ENCODE measurements at places on chromosomes 4 and X.

GRCh38 chrX:70176938-70177533, at the start of gene DGAT2L6:
Gene DGAT2L6, plus strand, starts transcription at chrX:70177483. Its CDS starts 100 bp downstream, at chrX:70177583.
- no peak for DNase-seq

GRCh38 chr4:821181-821591, 4.7 kb downstream of the CPLX1 start:
- DNase-seq = no peak

GRCh38 chr4:36000941-36001557, 243.3 kb downstream of the ARAP2 start:
- no peak for DNase-seq

DNA sequence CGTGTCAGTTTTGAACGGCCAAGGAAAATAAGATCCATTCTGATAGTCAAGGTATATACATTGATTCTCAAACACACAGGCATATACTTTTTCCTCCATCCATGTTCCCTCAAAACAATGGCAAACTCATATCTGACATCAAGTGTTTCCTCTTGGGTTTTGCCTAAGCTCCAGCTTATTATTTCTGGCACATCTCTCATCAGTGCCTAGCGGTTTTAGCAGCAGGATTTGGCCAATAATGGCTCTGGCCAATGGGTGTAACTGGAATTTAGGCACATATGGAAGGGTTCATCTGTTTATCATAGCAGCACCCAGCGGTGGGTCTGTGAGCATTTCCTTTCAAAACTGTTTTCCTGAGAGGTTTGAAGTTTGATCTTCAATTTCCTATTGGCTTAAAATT, 161.6 kb upstream of the TLL1 start:
- DNase-seq = no peak

- no peak for DNase-seq
Observed at GRCh38 chr4:162403419-162403818, 239.6 kb upstream of the FSTL5 start.

DNA sequence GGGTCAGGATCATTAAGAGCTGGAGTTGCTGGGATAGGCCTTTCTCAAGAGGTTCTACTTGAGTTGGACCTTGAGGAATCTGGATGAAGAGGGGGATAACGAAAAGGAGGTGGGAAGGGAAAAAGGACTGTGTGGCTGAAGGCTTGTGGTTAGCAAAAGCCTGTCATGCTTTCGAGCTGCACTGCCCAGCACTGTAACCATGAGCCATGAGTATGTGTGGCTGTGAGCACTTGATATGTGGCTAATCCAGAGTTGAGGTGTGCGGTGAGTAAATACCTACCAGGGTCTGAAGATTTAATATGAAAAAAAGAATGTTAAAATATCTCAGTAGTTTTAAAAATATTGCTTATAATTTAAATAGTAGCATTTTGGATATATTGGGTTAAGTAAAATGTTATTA, 11.4 kb downstream of the TMEM165 start:
- no peak for DNase-seq

DNA sequence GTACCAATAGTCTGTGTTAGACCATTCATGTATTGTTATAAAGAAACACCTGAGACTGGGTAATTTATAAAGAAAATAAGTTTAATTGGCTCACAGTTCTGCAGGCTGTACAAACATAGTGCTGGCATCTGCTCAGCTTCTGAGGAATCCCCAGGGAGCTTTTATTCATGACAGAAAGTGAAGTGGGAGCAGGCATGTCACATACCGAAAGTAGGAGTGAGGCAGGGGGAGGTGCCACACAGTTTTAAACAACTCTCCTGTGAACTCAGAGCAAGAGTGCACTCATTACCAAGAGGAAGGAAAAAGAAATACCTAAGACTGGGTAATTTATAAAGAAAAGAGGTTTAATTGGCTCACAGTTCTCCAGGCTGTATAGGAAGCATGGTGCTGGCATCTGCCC, 591.2 kb downstream of the PPP4R3C start:
- DNase-seq = no peak

GRCh38 chr4:137529432-137529831, 2.9 kb downstream of the PCDH18 start:
- no peak for DNase-seq

DNA sequence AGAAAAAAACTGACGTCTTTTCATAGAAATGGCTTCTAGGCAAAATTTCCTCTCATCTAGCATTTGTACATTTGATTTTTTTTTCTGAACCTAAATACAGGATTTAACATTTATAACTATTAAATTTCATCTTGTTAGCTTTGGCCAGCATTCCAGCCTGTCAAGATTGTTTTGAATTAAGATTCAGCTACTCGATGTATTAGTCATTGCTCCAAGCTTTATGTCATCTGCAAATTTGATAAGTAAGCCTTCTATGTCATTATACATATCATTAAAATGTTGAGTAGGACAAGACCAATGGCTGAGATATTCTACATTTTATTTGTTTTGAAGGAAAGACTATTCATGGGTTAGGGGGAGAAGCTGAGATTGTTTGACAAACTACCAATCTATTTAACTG, 46.7 kb downstream of the DDX53 start:
- DNase-seq = no peak

- DNase-seq = no peak
Observed at GRCh38 chrX:31266203-31267076, 194.6 kb upstream of the FTHL17 start.

- no peak for DNase-seq
Observed at GRCh38 chr4:38230121-38230801, 270.1 kb downstream of the PTTG2 start.

DNA sequence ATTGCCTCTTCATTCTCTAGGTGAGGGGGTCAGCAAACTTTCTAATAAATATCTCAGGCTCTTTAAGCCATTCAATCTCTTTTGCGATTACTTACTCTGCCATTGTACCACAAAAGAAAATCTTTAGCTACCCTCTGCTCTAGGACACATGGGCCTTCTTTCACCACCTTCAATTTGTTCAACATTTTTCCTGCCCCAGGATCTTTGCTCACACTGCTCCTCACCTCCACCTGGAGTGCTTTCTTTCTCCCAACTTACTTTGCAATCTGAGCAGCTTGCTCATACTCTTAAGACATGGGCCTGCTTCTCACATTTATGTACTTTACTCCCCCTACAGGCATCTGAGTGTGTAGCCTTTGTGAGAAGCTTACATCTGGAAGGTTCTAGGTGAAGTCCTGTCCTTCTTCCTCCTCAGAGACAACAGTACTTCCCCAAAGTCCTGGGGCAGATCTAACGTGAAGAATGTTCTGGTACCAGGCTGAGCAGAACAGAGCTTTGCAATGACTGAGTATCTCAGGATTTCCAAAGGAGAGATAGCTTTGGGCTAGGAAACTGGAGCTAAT, 55.0 kb upstream of the PRDM5 start:
- no peak for DNase-seq

GRCh38 chr4:46073778-46074177, 50.1 kb downstream of the GABRG1 start:
- no peak for DNase-seq

DNA sequence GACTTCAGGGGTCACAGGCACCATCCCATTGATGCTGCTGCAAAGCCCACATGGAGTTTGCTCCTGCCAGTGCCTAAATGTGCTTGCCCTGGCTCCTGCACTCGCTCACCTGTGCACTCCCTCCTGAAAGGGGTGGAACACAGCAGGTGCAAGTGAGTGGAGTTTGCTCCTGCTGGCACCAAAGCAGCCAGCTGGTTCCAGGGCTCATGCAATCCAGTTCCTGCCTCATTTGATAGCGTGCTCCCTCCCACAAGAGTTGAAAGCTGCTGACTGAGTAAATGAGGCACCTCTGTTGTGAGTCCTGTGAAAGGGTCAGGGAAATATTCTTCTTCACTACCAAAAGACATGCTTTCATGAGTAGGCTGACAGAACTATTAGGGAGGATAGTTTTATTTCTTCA, 30.5 kb downstream of the CXCL8 start:
- DNase-seq = no peak

- no peak for DNase-seq
Observed at GRCh38 chr4:141605425-141605856, 30.9 kb upstream of the IL15 start.

DNA sequence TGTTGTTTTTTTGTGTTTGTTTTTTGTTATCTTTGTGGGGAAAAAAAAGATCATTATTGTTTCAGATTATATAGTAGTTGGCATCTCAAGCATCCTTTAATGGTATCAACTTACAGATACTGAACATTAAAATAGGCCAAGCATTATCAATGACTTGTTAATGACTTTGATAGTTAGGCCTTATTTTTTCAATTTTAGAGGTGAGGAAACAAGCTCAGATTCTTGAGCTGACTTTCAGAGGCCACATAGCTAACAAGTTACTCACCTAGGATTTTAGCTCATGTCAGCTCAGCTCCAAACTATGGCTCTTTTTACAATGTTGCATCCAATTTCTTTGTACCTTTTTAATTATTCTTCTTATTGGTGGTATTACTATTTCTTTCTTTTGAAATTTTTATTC, 471 bp upstream of the PLAC8 start:
- DNase-seq = no peak

GRCh38 chr4:35459045-35459444, 785.3 kb downstream of the ARAP2 start:
- DNase-seq = no peak

DNA sequence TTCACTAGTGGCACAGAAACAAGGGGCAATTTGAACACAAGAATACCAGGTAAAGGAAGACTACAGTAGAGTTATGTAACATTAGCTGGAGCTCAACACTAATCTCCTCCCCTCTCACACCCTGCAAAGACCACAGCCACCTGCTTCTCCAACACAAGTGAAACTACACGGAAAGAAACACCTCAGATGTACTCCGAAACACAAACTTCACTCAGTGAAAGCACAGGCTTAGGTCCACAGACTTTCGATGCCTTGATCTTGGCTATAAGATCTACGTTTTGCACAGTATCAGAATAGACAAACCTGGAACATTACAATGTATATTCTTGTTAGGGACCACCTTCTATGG, 7.6 kb downstream of the ACSL1 start:
- no peak for DNase-seq

DNA sequence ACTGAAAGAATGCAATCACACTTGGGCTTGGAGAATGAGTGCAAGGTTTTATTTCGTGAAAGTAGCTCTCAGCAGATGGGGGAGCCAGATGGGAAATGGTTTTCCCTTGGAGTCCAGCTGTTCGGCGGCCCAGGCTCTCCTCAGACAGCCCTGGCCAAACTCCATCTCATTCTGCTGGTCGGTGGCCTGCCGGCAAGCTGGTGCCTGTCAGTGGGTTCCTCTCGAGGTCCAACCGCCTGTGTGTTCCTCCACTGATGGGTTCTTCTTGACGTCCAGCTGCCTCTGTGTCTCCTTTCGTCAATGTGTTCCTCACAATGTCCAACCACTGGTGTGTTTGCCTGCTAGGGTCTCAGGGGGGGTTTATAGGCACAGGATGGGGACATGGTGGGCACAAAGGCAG, 80.3 kb downstream of the POU3F4 start:
- no peak for DNase-seq

- no peak for DNase-seq
Observed at GRCh38 chr4:20351360-20352162, 99.9 kb downstream of the SLIT2 start.

- no peak for DNase-seq
Observed at GRCh38 chr4:122584519-122584918, 36.3 kb downstream of the IL21 start.

- DNase-seq = no peak
Observed at GRCh38 chr4:26670903-26671537, 87.1 kb downstream of the TBC1D19 start.

- no peak for DNase-seq
Observed at GRCh38 chr4:53348046-53348445, 17.8 kb downstream of the SCFD2 start.

GRCh38 chr4:181569553-181569952, 673.6 kb upstream of the TENM3 start:
- DNase-seq = no peak

DNA sequence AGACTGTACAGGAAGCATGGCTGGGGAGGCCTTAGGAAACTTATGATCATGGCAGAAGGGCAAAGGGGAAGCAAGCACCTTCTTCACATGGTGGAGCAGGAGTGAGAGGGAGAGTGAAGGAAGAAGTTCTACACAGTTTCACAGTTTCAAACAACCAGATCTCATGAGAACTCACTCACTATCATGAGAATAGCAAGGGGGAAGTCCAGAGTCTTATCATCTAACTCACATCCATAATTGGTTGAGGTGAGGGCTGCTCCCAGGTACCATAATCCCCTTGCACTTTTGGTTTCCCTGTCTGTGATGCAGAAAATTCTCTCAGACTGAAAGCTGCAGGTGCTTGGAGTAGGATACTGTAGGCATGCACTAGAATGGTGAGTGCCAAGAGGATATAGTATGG, 233.8 kb upstream of the CPEB2 start:
- no peak for DNase-seq

DNA sequence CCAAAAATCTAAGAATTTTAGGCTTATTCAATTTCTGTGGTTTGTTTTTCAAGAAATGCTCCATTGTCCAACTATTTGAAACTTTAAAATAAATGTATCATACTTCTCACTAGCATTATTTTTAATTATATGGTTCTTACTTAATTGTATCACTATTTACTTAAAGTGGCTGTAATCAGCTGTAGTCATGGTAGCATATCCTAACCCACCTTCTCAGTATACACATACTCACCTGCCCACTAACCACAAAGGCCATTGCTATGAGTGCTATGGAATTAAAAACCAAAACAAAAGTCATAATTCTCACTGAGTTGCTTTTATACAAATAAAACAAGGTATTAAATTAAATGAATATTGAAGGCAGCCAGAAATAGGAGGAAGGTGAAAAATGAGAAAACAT, 5.0 kb downstream of the FBXO8 start:
- no peak for DNase-seq

GRCh38 chrX:8191022-8191421, 20.0 kb upstream of the VCX2 start:
- no peak for DNase-seq

DNA sequence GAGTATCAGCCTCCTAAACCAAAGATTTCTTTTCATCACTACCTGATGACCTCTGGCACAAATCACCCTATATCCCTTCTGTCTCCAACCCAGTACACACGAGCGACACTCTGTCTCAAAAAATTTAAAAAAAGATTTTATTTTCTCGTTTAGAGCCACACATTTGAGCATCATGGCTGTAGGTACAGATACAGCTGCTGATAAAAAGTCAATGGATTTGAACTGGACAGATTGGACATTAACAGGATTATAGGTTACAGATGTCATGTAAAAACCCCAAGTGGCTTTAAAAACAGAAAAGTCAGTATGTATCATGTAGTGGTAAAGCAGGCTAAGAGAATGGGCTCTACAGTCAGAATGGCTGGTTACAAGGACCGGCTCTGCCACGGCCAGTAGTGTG, 171.1 kb downstream of the SCFD2 start:
- no peak for DNase-seq

- no peak for DNase-seq
Observed at GRCh38 chrX:68299898-68300297, 133.4 kb downstream of the OPHN1 start.

DNA sequence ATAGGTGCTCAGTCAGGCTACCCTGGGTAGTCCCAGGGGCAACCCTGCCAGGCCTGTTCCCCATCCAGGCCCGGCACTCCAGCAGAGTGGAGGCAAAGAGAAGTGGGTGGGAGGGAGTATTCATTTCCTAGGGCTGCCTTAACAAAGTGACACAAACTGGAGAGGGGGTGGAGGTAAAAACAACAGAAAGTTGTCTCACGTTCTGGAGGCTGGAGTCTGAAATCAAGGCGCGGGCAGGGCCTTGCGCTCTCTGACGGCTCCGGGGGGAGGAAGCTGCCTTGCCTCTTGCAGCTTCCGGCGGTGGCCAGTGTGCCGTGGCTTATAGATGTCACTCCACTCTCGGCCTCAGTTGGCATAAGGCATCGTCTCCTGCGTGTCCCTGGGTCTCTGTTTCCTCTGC, 90.8 kb downstream of the DCTD start:
- no peak for DNase-seq
